ENCODE measurements at places on chromosomes 13 and 19.

- no peak for DNase-seq
Observed at GRCh38 chr13:63377986-63378385, 1962.3 kb upstream of the PCDH20 start.

GRCh38 chr19:7113233-7113632 lies 43.7 kb downstream of the ZNF557 start:
- no peak for DNase-seq

DNA sequence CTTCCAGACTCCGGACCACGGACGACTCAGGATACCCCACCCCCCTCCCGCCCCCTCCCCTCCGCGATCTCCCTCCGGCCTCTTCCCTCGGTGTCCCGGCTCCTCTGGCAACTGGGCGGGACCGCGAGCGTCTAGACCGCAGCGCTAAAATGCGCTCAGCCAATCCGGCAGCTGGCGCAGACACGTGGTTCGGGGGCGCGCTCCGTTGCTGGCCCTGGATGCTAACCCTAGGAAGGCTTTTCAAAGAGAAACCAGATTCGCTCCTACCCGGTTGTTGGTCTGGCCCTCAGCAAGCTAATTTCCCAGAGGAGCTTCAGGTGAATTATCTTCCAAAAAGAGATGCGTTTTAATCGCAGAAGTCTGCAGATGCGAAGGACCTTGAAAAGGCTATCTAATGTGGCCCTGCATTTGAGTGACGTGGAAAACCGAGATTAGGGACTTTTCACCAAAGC lies at the start of gene DZIP1:
Gene DZIP1 (minus strand): TSS at position 106 of the 452 bp plus-strand sequence. CDS start 2,677 bp downstream, outside the sequence.
- DNase-seq: peak; percentile 72

DNA sequence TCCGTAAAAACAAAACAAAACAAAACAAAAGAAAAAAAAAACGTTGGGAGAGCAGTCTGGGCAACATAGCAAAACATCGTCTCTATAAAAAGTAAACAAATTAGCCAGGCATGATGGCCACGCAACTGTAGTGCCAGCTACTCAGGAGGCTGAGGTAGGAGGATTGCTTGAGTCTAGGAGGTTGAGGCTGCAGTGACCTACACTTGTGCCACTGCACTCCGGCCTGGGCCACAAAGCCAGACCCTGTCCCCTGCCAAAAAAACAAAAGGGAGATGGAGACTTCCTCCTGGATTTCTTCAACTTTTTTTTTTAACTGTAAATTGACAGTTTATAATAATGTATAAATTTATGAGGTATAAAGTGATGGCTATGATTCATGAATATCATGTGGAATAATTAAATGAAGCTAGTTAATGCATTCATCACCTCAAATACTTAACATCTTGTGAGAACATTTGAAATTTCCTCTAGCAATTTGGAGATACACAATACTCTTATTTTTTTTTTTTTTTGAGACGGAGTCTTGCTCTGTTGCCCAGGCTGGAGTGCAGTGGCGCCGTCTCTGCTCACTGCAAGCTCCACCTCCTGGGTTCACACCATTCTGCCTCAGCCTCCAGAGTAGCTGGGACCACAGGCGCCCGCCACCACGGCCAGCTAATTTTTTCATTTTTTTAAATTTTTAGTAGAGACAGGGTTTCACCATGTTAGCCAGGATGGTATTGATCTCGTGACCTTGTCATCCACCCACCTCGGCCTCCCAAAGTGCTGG lies 1.9 kb downstream of the PDCD2L start:
- DNase-seq: no peak

GRCh38 chr19:1863328-1863637 lies at the start of gene KLF16:
Gene KLF16, minus strand, starts transcription at chr19:1863579. Its CDS starts 82 bp downstream, at chr19:1863497.
- DNase-seq: no peak

- DNase-seq: no peak
Observed at GRCh38 chr13:107210723-107211030, 642.7 kb upstream of the ARGLU1 start.

- no peak for DNase-seq
Observed at GRCh38 chr19:2426611-2427428, 566 bp downstream of the TIMM13 start.

DNA sequence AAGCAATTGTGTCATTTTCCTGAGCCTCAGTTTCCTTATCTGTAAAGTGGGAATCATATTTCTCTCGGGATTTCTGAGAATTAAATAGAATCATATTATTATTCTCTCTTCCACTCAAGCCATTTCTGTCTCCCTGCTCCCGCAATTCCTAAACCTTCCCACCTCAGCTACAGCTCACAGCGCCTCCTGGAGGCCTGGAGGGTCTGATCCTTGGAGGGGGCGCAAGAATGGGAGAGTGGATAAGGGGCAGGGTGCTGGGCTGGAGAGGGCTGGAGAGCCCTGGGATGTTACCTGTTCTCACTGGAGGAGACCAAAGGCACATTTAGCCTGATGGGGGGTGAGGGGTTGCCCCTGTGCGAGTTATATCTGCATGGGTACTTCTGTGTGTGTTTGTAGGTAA lies 31.1 kb upstream of the CYP2S1 start:
- DNase-seq: no peak

- no peak for DNase-seq
Observed at GRCh38 chr19:4705413-4706131, 18.1 kb downstream of the DPP9 start.

DNA sequence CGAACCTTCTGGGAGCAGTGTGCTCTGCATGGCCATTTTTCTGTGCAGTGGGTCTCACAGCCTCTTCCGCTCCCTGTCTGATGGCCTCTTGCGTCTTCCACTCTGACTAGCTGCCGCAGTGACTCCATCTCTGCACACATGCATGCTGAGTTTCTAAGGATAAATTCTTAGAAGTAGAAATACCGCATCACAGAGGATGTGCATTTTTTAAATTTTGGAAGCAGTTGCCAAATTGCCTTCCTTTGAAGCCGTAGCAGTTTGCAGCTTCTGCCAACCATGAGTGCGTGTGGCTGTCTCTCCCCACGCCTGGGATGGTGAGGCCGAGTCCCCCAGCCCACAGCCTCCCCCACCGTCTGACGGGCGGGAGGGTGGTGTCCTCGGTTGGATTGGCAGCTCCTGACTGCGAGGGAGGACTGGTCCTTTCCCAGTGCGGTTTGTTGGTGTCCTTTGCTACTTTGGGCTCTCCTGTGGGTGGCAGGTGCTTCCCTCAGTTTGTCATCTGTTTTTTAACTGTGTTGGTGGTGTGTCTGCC lies 9.8 kb downstream of the FZR1 start:
- DNase-seq: no peak

Measured in HFF-Myc (cell line).